ENCODE measurements at places on chromosomes 3 and 15. TPM values are rescaled to one million over a fixed set of nuclear protein-coding genes. Genes with fewer than 3 reads are reported as not detected.

CHRNA7 gene
- total RNA-seq: 0.52 TPM

AQP9 gene
- 2.1 TPM for total RNA-seq

CACNA2D3 gene
- total RNA-seq: 3.1 TPM

NKTR gene
- 119 TPM for total RNA-seq

IMPG2 gene
- total RNA-seq: 2.6 TPM

GPR27 gene
- 1.6 TPM for total RNA-seq

UQCRC1 gene
- total RNA-seq: 182 TPM

LARP6 gene
- 7.3 TPM for total RNA-seq

CNTN3 gene
- total RNA-seq: 3.7 TPM

RBM6 gene
- total RNA-seq: 49.1 TPM

NAALADL2 gene
- 17.7 TPM for total RNA-seq

MED12L gene
- 8.9 TPM for total RNA-seq

MME gene
- 12.5 TPM for total RNA-seq

PLA2G4E gene
- 0.52 TPM for total RNA-seq

GPR87 gene
- not detected for total RNA-seq

SENP8 gene
- 2.1 TPM for total RNA-seq

SAMD7 gene
- total RNA-seq: not detected

LRRC34 gene
- 3.1 TPM for total RNA-seq

PTH1R gene
- 9.4 TPM for total RNA-seq

NLGN1 gene
- 5.7 TPM for total RNA-seq

SKOR1 gene
- total RNA-seq: under 0.01 TPM

CYP8B1 gene
- total RNA-seq: not detected

GRK7 gene
- total RNA-seq: not detected

GP9 gene
- not detected for total RNA-seq

TLR9 gene
- total RNA-seq: not detected

ITPR1 gene
- total RNA-seq: 55.8 TPM

SEMA6D gene
- 26.6 TPM for total RNA-seq

DIPK2A gene
- total RNA-seq: 36.0 TPM

OR5K3 gene
- total RNA-seq: not detected

CHRNA3 gene
- total RNA-seq: not detected

ARGFX gene
- not detected for total RNA-seq

CPOX gene
- total RNA-seq: 13.6 TPM

PTPN23 gene
- total RNA-seq: 17.2 TPM

TMCC1 gene
- 65.8 TPM for total RNA-seq

SLC12A8 gene
- 1.0 TPM for total RNA-seq

SLC28A2 gene
- total RNA-seq: not detected

NMB gene
- 0.52 TPM for total RNA-seq

CADM2 gene
- 4.2 TPM for total RNA-seq

IL17RD gene
- 18.8 TPM for total RNA-seq

TMEM266 gene
- total RNA-seq: not detected

PRSS50 gene
- total RNA-seq: not detected
